Fibroblast of the conjunctiva (primary cell): ENCODE measurements at places on chromosomes 16 and 17.
A peak's percentile ranks its signal among the peaks of the same experiment; 100 is the strongest.

DNA sequence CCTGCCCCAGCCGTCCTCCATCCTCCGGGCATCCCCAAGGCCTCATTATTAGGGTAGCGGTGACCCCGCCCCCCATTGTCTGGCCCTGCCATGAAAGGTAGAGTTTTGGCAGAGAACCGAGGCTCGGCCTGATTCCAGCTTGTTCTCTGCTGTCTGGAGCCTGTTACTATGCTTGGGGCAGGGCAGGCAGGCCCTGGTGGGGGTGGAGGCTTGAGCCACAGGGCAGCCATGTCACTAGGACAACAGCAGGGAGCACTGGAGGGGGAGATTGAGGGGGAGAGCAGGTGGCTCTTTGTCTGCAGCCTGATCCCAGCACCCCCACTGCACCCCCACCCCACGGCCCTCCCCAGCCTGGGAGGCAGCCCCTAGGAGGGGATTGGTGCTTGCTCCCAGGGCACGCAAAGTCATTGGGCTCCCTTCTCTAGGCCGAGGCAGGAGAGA, 15.4 kb downstream of the RHBDL3 start:
- no peak for DNase-seq

- DNase-seq = no peak
These were observed 868 bp downstream of the MED13 start for GRCh38 chr17:62064029-62064790.

GRCh38 chr16:12559714-12560113, 244.0 kb downstream of the CPPED1 start:
- no peak for DNase-seq

DNA sequence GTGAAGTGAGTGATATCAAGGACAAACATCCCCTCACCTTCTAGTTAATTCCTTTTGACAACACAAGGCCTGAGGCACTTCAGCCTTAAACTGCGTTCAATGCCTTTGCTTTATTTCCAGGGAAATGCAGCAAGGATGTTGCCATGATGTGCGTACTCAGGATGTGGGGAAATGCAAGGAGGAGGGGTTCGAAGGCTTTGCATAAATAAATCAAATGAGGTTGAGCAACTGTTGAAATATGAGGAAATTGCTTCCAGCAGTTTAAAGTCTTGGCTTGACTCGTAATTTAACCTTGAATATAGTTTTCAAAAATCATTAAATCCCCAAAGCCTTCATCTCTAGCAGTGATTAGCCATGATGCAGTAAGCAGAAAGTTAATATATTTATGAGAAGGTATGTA, 81.8 kb upstream of the CCL2 start:
- DNase-seq = no peak

- no peak for DNase-seq
These were observed 270.6 kb downstream of the CPPED1 start for GRCh38 chr16:12532871-12533610.

- DNase-seq = no peak
These were observed 99.5 kb downstream of the XYLT1 start for GRCh38 chr16:17371299-17371698.

GRCh38 chr17:83006515-83007455, 72.6 kb upstream of the METRNL start:
- no peak for DNase-seq

DNA sequence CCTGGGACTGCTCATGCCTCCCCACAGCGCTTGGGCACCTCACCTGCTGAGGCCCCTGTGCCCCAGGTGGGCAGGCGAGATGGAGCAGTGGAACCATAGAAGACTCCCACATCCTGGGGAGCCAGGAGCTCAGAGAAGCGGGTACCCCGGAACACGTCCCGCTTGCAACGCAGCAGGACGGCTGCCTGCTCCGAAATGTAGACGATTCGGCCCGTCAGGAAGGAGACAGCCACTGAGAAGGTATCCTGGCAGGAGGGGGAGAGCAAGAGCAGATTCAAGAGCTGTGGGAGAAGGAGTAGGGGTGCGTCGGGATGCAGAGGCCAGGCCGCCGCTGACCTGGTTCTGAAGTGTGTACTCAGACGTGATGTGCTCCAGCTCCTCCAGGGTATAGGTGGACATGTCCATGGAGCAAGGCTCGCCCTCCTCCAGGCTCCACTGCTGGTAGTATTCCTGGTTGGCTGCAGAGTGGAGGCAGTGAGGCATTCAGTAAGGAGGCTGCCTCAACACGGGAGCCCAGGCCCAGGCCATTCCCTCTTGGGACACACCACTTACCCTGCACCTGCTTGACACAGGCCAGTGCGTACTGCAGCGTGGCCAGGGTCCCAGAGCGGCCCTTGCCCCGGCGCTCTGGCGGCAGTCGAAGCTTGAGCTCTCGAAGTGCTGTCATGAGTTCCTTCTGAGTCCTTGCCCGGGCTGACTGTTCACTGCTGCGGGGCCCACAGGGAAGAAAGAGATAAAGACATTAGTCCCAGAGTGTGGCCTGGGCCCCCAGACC, 2.6 kb downstream of the PER1 start:
- no peak for DNase-seq

DNA sequence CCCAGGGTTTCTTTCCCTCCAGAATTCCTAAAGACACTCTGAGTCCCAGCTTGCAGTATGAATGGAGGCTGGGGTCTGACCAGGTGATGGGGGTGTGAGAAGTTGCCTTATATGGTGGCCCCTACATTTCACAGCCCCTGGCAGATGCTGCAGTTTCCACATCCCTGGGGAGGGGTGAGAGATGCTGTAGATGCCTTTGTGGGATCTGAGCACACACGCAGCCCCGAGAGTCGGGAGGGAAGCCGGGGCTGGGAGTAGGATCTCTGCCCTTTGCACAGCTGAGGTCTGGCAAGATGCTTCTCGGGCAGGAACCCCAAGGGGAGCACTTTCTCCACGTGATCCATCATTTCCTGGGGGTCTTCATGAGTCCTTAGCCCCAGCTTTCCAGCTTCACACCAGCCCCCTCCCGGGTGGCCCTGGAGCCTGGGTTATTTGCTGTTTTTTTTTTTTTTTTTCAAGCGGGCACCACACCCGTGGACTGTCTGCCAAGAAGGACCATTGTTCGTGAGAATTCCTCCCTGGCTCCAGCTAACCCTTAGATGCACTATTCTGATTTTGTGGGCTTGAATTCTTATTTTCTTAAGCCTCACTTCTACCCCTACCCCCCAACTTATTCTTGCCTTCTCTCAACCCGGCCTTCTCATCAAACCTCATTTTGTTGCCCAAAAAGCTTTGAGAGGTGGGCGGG, 50.6 kb downstream of the NTN1 start:
- DNase-seq = no peak

DNA sequence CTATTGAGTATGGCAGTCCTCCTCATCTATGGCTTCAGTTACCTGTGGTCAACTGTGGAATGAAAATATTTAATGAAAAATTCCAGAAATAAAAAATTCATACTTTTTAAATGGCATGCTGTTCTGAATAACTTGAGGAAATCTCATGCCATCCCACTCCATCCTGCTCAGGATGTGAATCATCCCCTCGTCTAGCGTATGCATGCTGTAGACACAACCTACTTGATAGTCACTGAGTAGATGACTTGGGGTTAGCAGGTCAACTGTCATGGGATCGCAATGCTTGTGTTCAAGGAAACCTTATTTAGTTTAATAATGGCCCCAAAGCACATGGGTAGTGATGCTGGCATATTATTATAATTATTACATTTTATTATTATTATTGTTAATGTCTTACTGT, 4.8 kb upstream of the VAC14 start:
- no peak for DNase-seq

DNA sequence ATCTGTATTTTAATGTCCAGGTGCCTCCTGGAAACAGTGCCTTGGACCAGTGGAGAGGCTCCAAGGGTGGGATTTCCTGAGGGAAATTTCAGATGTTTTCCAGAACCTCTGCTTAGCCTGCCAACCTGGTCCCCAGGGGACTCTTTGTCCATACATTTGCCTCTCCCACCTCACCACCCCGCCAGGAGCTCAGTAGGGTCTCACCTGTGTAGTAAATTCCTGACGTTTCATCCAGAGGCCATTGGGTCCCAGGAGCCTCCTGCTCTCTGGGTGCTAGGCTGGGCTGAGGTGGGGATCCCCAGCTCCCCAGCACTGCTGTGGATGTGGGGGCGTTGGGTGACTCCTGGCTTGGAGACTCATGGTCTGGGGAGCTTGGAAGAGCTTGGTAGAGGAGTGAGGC, 2.7 kb downstream of the NLRP1 start:
- no peak for DNase-seq

- DNase-seq = no peak
These were observed 31.4 kb downstream of the CACNA1H start for GRCh38 chr16:1184156-1184868.

DNA sequence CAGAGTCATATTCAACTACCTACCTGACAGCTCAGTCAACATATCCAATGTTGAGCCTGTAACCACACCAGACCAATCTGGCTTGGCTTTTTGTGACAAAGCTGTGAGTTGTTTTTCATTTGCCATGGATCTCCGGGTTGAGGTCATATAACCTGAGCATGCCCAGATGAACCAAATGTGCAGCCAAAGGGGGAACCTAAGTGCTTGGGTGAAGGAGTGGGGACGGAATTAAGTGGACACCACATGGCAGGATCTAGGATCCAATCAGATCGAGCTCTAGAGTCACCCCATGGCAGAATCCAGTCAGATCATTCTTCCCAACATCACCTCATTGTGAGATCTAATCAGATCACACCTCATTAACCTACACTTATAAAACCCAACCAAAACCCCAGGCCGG, 258.6 kb downstream of the PHKB start:
- no peak for DNase-seq

DNA sequence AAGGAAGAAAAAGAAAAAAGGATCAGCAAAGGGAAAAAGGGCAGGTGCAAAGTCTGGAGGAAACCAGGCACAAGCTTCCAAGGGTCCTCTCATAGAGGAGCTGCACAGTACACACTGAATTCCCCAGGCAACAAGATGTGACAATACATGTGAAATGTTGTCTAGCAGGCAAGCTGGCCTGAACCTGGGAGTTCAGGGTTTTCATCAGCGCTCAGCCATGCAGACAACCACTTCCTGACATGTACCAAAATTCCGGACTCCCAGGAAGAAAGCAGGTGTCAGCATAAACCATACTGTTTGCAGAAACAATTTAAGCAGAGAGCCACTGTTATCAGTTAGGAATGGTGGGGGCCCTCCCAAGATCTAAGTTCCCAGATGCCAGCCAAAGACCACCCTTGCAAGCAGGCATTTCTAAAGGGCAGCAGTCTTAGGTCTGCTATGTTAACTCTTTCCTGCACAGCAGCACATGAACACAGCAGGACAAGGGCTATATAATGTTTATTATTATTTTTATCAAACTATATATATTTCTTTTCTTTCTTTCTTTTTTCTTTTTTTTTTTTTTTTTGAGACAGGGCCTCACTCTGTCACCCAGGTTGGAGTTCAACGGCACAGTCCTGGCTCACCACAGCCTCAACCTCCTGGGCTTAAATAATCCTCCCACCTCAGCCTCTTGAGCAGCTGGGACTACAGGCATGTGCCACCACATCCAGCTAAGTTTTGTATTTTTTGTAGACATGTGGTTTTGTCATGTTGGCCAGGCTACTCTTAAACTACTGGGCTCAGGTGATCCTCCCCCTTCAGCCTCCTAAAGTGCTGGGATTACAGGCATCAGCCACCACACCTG, 10.1 kb downstream of the TK2 start:
- no peak for DNase-seq

- DNase-seq = no peak
These were observed 94.8 kb upstream of the CBX4 start for GRCh38 chr17:79933863-79934652.

DNA sequence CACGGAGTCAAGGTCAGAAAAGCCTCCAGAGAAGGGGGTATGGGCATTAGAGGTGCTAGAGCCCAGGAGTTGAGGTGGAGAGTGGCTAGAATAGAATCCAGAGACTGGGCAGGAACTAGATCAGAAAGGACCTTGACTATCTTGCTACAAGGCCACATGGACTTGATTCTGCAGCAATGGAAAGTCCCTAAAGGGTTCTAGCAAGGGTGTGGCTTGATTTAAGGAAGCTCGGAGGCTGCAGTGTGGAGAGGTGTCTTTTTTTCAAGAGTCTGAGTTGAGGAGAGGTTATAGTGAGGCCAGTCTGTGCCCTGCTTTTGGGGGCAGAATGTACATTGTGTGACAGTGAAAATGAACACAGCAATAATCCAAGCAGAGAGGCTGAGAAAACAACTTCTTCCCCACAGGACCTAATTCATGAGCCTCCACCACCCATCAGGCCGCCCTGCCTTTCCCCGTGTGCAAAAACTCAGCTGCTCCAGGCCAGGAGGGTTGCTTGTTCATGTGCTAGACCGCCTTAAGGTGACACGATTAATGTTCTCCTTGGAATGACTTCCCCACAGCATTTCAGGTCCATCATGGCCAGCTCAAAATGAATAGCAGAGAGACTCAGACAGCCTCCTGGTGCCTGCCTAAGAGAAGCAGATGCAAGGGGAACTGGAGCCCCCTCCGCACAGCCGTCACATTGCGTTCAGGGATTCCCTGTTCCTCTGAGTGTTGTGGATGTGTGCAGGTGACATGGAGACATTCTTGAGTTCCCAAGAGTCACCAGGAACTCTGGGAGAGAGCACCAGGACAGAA, 8.7 kb upstream of the BEAN1 start:
- no peak for DNase-seq

DNA sequence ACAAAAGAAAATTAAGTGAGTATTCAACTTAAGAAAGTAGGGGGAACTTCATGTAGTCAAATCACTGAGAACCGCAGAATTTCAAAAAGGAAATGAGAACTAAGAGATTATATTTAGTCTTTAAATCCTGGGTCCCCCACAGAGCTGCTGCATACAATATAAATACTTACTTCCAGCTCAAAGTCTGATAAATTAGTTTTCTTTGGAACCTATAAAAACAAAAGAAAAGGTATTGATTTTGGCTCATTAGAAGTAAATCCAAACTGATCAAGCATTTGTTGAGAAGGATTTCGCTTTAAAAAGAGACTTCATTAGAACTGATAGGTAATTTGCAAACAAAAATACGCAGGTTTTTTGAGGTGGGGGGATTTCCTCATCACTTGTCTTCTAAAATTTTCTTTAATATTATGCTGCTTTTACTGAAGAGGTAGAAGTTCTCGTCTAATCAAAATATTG, 21.9 kb downstream of the PARN start:
- no peak for DNase-seq

GRCh38 chr16:67736858-67737257, 17.7 kb upstream of the GFOD2 start:
- no peak for DNase-seq

GRCh38 chr16:83102336-83102735, 475.6 kb downstream of the CDH13 start:
- DNase-seq = no peak

- DNase-seq = no peak
These were observed 2.7 kb downstream of the SOCS1 start for GRCh38 chr16:11253009-11253994.

- peak; percentile 17 for DNase-seq
These were observed 405 bp upstream of the CBLN1 start for GRCh38 chr16:49281843-49282642.
